ENCODE measurements at places on chromosomes 5 and 9.

DNA sequence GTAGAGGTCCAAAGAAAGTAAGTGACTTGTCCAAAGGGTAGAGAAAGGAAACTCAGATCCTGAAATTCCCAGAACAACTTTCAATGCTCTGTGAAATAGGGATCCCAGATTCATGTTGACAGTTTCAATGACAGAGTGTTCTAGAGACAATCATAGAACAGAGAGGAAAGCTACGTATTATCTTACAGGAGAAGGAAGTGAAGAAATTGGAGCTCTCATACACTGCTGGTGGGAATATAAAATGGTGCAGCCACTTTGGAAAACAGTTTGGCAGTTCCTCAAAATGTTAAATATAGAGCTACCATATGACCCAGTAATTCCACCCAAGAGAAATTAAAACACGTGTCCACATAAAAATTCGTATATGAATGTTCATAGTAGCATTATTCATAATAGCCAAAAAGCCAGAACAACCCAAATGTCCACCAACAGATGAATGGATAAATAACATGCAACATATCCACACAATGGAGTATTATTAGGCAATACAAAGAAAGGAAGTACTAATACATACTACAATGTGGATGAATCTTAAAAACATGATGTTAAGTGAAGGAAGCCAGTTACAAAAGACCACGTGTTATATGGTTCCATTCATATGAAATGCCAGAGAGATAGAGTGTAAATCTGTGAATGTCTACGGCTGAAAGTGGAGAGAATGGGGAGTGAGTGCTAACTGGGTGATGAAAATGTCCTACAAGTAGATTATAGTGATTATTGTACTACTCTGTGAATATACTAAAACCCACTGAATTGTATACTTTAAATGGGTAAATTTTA, 197.1 kb downstream of the NTRK2 start:
- DNase-seq: no peak

- no peak for DNase-seq
Observed at GRCh38 chr5:135211791-135212190, 177.8 kb upstream of the PITX1 start.

DNA sequence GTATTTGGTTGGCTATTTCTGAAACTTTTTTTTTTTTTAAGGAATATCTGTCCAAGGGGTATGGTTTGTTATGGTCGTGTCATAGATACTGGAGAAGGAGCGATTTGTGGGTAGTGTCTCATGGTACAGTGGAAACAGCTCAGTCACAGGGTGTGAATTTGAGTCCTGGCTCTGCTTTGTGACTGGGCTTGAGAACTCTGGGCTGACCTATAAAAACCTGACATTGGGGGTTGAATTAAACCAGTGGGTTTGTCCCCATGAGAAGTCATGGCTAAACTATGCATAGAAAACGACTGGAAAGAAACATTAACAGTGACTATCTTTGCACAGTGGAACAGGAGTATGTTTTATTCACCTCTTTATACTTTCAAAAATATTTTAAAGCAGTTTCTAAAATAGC, 54.7 kb downstream of the MACROH2A1 start:
- DNase-seq: no peak

DNA sequence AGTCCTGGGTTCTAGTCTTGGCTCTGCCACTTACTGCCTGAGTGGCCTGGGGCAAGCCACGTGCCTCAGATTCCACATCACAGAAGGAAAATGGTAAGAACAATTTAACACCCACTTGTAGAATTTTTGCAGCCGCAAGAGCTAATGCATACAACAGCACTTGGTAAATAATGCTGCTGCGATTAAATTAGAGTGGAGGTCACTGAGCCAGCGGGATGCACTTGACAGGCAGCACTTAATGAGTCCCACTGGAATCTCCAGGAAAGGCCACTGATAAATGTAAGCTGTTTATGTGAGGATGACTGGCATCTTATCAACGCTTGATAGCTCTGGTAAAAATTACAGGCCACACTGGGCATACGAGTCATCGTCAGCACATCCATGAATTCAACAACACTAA, 59.4 kb upstream of the UBTD2 start:
- no peak for DNase-seq

- DNase-seq: no peak
Observed at GRCh38 chr9:89138463-89139390, 39.9 kb downstream of the SHC3 start.

DNA sequence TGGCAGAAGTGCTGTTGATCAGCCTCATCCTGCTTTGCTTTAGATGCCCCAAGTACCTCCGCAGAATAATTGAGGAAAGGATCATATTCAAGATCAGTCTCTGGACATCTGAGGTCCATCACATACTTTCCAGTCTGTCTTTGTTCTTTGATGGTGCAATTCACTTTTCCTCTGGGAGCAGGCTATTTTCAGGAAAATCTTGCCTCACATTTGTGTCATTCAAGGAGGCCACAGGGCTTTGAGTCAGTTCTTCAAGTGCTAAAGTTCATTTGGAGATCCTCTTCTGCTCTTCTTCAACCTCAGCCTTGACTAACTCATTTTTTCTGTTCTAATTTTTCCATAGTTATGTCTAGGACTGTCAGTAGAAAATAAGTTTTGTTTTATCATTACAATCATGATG, 18.6 kb downstream of the EQTN start:
- no peak for DNase-seq

- DNase-seq: no peak
Observed at GRCh38 chr5:16931334-16932110, 4.6 kb downstream of the MYO10 start.

GRCh38 chr5:111935835-111936234, 178.8 kb upstream of the NREP start:
- no peak for DNase-seq

DNA sequence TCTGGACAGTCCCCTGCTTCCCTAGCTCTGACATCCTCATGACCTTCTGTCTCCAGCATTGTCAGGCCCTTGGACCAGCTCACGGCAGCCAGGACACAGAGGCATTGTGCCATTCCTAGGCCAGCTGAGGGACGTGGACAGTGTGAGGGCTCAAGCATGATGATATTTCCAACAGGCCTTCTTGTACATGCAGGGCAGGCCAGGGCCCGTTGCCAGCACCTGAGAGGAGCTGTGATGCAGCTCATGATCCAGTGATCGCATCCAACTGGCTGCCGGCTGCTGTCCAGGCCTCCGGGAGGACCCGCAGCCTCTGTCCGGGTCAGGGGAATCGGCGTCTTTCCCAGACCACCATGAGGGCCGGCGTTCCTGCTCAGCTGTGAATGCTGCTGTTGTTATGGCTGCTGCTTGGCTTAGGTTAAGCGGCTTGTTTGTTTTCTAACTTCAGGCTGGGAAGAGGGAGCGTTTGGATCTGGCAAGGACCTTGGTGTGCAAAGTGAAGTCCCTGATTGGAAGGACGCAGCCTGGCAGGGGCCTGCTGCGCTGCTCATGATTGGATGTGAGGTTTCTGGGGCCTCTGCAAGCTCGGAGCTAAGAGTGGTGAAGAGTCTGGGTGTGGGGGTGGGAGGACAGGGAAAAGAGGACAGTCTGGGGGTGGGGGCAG, 53.8 kb downstream of the PDZD2 start:
- DNase-seq: no peak

DNA sequence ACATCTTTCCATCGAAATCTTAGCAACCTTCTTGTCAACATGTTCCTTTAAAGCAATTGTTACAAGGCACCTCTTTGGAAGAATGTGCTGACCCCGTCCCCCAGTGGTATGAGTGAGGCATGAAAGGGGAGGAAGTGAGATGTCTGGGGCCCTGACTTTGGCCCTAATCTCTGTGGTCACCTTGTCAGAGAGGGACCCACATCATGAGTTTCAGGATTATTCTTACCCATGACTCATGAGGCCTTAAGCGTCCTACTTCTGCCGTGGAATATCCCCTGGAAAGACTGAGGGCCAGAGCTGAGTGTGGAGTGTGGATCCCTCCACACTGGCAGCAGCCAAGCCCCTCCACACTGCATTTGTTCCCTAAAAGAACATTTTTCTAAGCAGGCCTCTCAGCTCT, 81.2 kb downstream of the FSTL4 start:
- DNase-seq: no peak

GRCh38 chr9:108258640-108259039, 597.1 kb downstream of the ACTL7B start:
- DNase-seq: no peak

DNA sequence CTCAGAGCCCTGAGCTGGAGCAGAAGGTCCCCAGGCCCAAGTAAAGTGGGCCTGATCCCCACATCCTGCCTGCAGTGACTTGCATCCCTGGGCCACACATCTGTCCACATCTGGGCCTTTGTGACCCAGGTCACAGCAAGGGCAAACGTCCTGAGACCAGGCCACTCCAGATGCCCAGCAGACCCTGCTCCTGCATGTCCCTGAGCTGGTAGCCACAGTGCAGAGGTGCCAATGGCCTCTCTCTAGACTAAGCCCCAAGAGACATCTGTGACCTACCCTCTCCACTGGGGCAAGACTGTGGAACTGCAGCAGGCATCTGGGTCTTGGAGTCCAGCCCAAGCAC, 2.5 kb downstream of the FLT4 start:
- DNase-seq: no peak

DNA sequence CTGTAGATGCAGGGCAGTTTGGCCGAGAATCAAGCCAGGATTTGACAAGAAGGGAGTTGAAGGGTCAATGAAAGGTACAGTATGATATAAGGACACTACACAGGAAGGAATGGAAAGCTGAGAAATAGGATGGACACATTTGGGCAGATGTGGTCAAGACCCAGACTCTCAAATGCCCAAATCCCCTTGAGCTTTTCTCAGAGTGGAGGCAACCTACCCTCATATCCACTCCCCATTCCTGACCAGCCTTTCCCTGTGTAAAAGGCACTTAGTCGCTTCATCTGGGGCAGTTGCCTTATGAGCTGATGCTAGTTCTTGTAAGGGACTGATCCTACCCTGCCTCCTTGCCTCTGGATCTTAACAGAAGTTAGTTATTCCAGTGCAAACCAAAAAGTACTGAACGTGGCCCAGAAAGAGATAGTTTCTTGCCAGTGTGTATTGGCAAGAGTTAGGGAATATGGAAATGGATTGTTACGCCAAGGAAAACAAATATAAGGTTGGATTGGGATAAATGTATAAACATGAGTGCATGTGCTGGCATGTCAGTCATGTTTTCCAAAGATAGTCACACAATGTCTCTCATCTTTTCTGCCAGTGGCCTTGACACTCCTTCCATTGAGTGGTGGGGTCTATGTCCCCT, 4.1 kb upstream of the MCCC2 start:
- DNase-seq: no peak

GRCh38 chr9:81871695-81872094, 56.5 kb upstream of the SPATA31D4 start:
- DNase-seq: no peak

GRCh38 chr5:5738797-5739489, 316.5 kb downstream of the ICE1 start:
- no peak for DNase-seq

GRCh38 chr5:168552146-168552545, 23.0 kb downstream of the FBLL1 start:
- DNase-seq: no peak

DNA sequence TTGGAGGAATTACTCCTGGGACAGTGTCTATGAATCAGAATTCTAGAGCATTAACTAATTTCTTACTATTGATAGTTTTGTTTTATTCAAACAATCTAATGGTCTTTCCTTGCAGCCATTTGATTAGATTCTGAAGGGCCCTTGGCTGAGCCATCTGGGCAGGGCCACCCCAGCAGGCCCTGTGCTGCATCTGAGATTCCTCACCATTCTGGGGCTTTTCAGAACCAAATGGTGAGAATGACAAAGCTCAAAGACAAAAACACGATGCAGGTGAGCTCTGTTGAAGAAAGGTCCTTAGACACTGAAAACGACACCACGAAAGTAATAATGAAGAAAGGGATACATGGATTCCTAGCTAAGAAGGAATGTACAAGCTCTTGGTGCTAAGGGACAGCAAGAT, 321.0 kb upstream of the IRX4 start:
- no peak for DNase-seq

GRCh38 chr9:3848445-3849114, 322.8 kb upstream of the RFX3 start:
- no peak for DNase-seq

GRCh38 chr5:87195104-87195591, 72.5 kb upstream of the RASA1 start:
- DNase-seq: no peak

GRCh38 chr5:97751540-97751939, 568.5 kb upstream of the RIOK2 start:
- no peak for DNase-seq

- DNase-seq: no peak
Observed at GRCh38 chr5:142939884-142940283, 169.7 kb downstream of the ARHGAP26 start.

GRCh38 chr5:32598997-32599549, 13.7 kb downstream of the SUB1 start:
- no peak for DNase-seq

DNA sequence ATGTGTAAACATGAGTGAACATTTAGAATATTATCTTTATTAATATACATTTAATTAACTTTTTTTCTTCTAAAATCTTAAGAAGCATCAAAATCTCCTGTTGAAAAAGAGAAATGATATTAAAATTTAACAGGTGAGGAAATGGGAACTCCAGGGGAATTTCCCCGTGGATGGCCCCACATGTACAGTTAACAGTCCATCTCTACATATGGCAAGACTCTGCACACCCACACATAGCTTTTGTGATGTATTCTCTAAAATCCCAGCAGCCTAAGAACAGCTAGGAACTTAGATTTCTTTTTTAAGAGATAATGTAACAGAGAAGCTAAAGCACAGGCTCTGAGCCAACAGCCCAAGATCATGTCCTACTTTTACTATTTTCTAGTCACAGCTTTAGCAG, 556.3 kb upstream of the RGMB start:
- no peak for DNase-seq

- DNase-seq: peak; percentile 47
Observed at GRCh38 chr5:74903165-74903787, 37.1 kb upstream of the FAM169A start.

GRCh38 chr5:102807878-102808502, 52.9 kb downstream of the PAM start:
- DNase-seq: no peak

- DNase-seq: no peak
Observed at GRCh38 chr9:110815361-110815760, 146.8 kb downstream of the MUSK start.

DNA sequence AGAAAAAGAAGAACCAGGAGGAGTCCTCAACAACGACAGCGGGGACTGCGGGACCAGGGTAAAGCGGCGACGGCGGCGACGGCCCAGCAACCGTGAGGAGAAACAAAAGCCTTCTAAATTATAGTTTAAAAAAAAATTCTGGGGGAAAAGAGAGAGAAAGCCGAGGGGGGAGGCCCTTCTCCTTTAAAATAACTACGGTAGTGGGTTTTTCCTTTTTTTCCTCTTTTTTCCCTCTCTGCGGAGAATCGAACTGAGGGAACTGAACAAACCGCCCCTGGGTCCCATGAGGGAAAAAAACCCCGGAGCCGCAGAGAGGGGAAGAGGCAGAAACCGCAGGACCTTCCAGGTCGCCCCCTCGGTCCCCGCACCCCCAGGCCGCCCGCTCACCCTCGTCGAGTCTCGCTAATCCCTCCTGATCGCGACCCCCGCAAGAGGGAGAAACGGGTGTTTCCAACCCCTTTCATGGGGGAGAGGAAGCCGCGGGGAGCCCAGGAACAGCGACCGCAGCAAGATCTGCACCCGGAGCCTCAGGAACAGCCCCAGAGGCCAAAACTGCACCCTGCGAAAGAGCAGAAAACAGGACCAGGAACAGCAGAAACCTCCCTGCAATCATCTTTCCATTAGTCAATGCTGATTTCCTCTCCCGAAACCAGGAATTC, 453 bp downstream of the CPEB4 start:
- no peak for DNase-seq

Measured in GM12891 (cell line).